ENCODE measurements at places on chromosomes 6 and 20.

DNA sequence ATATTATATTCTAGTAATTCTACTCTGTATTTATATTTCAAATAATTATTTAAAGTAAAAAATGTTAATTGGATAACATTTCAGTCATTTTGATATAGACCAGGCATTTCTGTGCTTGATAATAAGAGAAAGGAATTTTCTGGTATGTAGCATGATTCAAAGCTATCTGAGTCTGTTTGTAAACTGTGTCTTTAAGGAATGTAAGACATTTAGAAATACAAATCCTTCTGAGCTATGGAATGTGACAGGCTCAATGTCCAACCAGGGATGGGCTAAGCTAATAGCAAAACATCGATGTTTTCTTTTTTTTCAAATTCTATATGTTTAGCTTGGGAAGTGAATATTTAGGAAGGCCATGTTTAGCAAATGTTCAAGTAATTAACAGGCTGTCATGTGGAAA is 41.5 kb upstream of the FAM83B start:
- DNase-seq, result no peak

GRCh38 chr6:136696238-136696637 is 96.0 kb downstream of the MAP3K5 start:
- no peak for DNase-seq

DNA sequence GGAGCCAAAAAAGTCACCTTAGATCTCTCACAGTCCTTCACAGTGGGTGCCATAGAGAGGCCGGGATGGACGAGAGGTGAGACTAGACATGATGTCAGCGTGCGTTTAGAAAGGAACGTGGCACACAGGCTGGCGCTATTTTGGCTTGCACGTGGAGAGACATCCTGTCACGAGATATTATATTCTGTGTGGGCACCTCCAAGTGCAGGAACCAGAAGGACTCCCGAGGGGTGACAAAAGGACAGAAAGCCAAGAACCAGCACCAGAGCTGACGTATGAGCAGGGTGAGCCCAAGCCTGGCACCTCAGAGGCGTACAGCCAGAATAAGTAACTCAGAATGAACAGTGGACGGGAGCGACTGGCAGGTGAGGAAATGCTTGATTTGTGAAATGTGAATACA is 49.9 kb upstream of the QKI start:
- DNase-seq, result no peak

- DNase-seq, result no peak
Observed at GRCh38 chr20:35661053-35661452, 3.6 kb downstream of the CPNE1 start.

DNA sequence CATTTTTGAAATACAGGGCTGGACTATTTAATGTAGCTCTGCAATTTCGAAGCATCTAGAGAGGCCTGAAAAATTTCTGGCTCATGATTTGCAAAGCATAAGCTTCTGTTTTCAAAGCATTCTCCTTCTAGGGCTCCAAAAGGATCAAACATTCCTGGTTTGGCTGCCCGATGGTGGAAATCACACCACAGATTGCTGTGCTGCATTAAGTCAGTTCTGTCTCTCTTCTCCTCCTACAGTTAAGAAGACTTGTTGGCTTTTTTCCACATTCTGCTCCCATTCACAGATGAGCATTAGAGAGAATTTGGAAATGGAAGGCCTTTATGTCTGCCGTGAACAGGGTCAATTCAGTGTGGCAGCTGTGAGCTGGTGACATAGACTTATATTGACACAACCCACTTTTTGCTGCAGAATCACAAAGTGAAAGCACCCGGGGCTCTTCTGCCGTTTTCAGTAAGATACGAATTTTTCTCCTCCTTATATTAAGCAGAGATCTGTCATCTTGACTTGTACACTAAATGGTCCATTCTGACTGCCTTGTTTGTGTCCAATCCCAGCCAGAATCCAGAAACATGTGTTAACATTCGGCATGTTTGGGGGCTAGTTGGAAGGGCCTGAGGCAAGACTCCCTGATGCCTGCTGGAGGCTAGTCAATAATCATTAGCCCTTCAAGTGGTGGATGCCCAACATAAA is 330.8 kb upstream of the DEFB112 start:
- no peak for DNase-seq

- DNase-seq, result peak; percentile 66
Observed at GRCh38 chr6:159727717-159728445, 575 bp downstream of the WTAP start.

GRCh38 chr20:41234041-41234440 is 83.5 kb downstream of the ZHX3 start:
- no peak for DNase-seq

DNA sequence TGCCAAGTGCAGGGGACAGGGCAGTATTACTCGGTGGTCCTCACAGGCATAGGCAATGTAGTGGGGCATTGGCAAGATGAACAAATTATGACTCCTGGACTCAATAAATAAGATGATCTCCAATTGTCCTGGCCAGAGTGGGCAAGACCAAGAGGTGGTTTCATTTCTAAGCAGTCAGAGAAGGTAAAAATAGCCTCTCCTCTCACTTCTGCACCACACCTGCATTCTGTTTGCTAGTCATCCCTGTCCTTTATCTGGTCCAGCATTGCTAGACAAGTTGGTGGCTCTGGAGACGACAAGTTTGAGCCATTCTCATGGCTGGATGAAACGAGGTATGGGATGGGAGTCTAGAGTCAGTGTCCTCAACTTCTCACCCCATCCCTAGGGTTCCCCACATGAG is 83.0 kb downstream of the BANF2 start:
- DNase-seq, result no peak

- DNase-seq, result no peak
Observed at GRCh38 chr20:33740189-33740588, 8.4 kb downstream of the ZNF341 start.

GRCh38 chr6:7238900-7239589 is 74.0 kb downstream of the SSR1 start:
- DNase-seq, result no peak

DNA sequence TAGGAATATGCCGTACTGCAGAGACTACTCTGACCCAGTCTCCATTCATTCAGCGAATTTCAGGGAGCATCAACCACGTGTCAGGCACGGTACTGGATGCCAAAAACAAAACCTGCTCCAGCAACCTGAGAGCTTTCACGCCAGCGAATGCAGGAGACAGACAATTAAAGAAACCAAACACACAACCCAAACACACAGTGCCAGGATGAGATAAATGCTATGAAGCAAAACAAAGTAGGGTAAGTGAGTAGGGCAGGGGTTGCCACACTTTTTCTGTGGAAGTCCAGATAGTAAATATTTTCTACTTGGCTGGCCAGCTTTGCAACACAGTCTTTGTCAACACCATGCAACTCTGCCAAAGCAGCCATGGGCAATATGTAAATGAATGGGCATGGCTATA is 10.0 kb downstream of the MOCS1 start:
- DNase-seq, result no peak

DNA sequence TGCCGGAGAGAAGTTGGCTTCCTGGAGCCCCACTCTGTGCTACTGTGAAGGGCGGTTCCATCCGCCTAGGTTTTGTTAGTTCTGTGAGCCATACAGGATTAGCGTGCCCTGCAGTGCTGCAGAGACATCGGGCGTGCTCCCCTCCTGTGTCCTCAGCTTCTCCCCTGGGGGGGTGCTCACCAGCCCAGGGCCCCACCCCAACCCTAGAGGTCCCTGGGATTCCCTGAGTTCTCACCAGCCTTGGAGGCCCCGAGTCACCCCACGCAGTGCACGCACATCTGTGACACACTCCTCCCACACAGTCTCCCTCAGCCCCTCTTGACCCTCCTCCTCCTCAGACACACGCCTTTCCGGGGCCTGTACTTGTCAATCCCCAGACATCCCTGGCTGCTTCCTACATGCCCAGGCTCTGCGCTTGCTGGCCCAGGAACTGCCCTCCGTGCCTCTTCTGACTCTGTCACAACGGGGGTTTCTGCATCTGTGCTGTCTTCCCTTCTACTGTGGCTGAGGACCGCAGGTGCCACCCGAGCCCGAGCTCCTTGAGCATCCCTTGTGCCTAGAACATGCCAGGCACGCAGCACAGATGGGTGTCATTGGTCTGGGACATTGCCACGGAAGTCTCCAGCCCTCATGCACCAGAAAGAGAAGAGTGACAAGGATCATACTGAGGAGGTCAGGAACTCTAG is 123.2 kb upstream of the RPS6KA2 start:
- no peak for DNase-seq

DNA sequence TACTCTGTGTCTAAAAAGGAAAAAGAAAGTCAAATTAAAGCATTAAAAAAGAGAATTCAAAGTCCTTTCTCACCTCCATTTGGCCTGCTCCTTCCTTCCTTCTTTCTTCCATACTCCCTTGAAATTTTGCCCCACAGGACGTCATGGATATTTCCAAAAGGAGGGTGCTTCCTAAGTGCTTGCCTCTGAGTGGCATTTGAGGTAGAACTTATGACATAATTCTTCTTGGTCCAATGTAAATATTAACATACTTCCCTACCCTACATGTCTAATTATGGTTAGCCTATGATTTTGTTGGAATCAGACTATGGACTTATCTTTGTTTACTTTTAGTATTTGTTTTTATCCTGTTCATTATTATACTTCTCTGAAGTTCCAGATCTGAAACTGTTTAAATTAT is 132.3 kb downstream of the PFDN4 start:
- DNase-seq, result no peak

DNA sequence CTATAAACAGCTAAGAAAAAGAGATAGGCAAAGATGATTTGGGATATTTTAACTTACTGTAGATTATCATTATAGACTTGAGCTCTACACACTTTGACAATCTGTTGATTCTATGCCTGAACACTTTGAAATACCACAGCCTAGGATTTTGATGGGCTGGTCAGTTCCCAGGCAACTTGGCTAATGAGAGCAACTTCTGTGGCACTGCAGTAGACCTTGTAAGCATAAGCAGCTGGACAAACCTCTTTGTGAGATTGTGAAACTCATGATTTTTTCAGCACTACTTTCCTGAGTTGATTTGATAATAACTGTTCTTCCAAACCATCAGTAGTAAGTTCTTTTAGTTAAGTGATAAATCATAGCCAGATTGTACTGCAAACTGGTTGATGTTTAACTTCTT is 27.1 kb upstream of the ELOVL5 start:
- no peak for DNase-seq

DNA sequence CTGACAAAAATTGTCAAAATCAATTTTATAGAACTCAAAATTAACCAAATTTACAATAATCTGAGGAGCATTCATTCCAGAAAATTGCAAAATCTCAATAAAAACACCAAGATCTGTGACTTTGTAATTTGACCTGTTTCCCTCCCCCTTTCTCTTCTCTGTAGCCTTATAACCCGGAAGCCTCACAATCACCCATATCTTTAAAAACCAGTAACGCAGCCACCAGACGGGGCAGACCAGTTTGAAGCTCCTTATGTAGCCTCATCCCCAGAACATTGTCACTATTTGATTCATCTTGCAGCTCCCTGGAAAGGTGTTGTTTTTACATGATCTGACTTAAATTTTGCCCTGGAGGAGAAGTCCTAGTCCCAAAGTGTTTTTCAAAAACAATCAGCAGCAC is 27.5 kb upstream of the TGM6 start:
- no peak for DNase-seq

DNA sequence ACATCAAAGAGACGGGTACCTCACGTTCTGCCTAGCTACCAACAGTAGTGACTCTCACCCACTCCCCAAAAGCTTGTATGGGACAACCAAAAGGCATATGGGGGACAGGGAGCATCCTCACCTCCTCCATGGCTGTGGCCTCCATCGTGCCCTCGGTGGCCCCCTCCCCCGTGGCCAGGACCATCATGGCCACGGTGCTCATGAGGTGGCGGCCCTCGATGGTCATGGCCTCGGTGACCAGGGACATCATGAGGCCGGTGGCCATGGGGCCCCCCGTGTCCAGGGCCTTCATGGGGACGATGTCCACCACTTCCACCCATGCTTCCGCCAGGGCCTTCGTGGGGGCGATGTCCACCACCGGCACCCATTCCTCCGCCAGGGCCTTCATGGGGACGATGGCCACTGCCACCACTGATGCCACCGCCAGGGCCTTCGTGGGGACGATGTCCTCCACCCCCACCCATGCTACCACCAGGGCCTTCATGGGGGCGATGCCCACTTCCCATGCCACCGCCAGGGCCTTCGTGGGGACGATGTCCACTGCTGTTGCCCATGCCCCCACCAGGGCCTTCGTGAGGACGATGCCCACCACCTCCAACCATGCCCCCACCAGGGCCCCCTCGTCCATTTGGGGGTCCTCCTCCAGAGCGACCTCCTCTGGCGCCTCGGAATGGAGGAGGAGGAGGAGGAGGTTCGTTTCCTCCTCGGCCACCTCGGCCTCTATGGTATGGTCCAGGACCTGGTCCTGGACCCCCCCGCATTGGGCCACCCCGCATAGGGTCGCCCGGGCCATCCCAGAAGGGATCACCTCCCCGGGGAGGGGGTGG is 15.0 kb downstream of the PPP1R10 start:
- DNase-seq, result no peak

GRCh38 chr6:122568350-122568749 is 41.9 kb upstream of the PKIB start:
- no peak for DNase-seq

GRCh38 chr20:25549172-25549773 is 36.1 kb downstream of the NINL start:
- DNase-seq, result peak; percentile 32

Data from muscle of back (tissue), 13 donors.